ENCODE measurements at places on chromosomes 6 and 20.
A peak's percentile ranks its signal among the peaks of the same experiment; 100 is the strongest.

- H3K27ac ChIP-seq, result peak overlapping the region; percentile 99
- H3K4me1 ChIP-seq, result peaks cover 8% of the 10 kb centered on the region
- peak overlapping the region; percentile 23 for H3K4me3 ChIP-seq
Measured at GRCh38 chr6:43627008-43627825, 1.8 kb downstream of the GTPBP2 start.

DNA sequence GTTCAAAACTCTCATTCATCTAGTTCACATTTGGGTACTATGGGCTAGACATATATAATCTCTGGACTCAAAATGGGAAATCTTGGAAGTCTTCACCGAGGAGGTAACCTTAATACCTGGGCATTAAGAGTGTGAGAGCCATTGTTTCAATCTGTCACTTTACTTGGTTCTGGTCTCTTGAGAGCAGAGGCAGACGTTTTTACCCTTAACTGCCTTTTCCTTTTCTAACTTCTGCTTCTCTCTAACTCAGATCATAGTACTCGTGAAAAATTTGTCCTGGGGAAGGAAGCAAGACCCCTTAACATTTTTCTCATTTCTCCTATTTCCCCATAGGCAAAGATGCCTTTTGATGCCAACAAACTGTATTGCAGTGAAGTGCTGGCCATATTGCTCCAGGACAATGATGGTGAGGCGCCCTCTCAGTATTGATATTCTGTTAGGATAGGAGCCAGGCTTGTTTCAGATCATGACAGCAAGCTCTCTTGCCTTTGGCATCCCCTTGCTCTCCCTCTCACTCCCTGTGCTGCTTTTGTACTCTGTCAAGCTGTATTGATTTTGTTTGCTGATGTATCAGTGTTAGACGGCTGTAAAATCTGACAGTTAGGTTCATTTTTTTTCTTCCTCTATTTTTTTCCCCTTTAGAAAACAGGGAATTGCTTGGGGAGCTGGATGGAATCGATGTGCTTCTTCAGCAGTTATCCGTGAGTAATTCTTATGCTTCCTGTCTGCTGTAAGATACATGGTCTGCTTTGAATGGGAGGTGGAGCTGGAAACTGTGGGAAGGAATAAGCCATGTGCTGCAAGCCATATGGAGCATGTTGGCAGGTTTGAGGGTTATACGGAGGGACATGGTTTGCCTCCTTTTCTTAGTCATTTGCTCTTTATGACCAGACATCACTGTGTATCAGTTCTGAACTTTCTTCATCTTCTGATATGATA is 83.5 kb downstream of the CTNNBL1 start:
- no peak overlapping the region for H3K27ac ChIP-seq
- H3K4me1 ChIP-seq, result no peaks in the 10 kb centered on the region
- H3K27me3 ChIP-seq, result no peaks in the 10 kb centered on the region
- H3K36me3 ChIP-seq, result peaks cover 5% of the 10 kb centered on the region

- no peaks in the 10 kb centered on the region for H3K27me3 ChIP-seq
- DNase-seq, result no peak
- H3K27ac ChIP-seq, result no peak overlapping the region
- H3K4me1 ChIP-seq, result peaks cover 3% of the 10 kb centered on the region
- H3K4me3 ChIP-seq, result peak overlapping the region; percentile 76
Measured at GRCh38 chr6:109483735-109484057, 677 bp upstream of the ZBTB24 start.

- peaks cover 41% of the 10 kb centered on the region for H3K27me3 ChIP-seq
- H3K4me1 ChIP-seq, result no peaks in the 10 kb centered on the region
- H3K36me3 ChIP-seq, result no peaks in the 10 kb centered on the region
- H3K27ac ChIP-seq, result no peak overlapping the region
Measured at GRCh38 chr6:110366256-110366655, 8.1 kb upstream of the METTL24 start.

- peaks cover 8% of the 10 kb centered on the region for H3K36me3 ChIP-seq
- no peaks in the 10 kb centered on the region for H3K27me3 ChIP-seq
- DNase-seq, result no peak
- no peak overlapping the region for H3K27ac ChIP-seq
Measured at GRCh38 chr6:132491881-132492280, 21.0 kb downstream of the STX7 start.

- peak; percentile 49 for DNase-seq
- H3K27me3 ChIP-seq, result peaks cover under 1% of the 10 kb centered on the region
- peaks cover 10% of the 10 kb centered on the region for H3K4me1 ChIP-seq
- H3K4me3 ChIP-seq, result no peak overlapping the region
Measured at GRCh38 chr6:89034586-89035251, 45.8 kb upstream of the PNRC1 start.

DNA sequence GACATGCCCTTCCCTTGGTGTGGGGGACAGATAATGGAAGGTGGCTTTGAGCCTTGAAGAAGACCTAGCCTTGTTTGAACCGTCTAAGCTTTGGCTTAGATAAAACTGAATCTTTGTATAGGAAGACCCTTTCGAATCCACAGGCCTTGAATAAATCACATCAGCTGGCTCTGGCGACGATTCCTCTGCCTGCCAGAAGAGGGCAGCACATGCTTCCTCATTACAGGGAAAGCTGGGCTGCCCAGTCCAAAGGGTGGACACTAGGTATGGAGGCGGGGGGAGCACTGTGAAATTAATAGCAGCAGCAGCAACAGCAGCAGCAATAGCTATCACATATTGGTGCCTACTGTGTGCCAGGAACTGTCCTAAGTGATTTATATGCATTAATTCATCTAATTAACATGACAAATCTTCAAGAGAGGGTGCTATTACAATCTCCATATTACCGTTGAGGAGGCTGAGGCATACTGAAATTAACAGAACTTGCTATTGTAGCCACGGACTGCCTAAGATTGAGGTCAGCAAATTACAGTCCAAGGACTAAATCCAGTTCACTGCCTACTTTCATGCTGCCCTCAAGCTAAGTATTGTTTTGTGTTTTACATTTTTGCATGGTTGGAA is 85.1 kb downstream of the CLIC5 start:
- no peak overlapping the region for H3K4me3 ChIP-seq
- H3K36me3 ChIP-seq, result no peaks in the 10 kb centered on the region
- DNase-seq, result peak; percentile 41
- peaks cover 12% of the 10 kb centered on the region for H3K27me3 ChIP-seq
- no peak overlapping the region for H3K27ac ChIP-seq
- H3K4me1 ChIP-seq, result no peaks in the 10 kb centered on the region

DNA sequence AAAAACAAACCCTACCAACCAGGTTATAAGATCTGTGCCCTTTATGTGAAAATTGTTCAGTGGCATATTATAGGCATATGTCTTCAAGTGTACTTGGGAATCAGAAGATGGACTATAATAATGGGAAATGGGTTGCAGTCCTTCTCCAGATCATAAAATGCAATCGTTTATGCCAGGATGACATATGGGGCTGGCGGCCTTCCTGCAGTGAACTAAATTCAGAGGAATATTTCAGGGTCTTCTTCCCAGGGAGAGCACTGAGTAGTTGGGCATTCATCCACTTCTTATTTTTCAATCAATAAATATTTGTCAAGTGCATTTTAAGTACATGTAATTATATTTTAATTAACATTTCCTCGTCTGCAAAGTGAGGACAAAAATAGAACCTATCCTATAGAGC is 176.2 kb upstream of the CNR1 start:
- no peak overlapping the region for H3K27ac ChIP-seq
- H3K27me3 ChIP-seq, result no peaks in the 10 kb centered on the region
- H3K4me1 ChIP-seq, result no peaks in the 10 kb centered on the region
- H3K36me3 ChIP-seq, result no peaks in the 10 kb centered on the region
- DNase-seq, result no peak

GRCh38 chr20:47196091-47197081 is 160.1 kb downstream of the ZMYND8 start:
- H3K27me3 ChIP-seq, result no peaks in the 10 kb centered on the region
- H3K36me3 ChIP-seq, result no peaks in the 10 kb centered on the region
- no peak overlapping the region for H3K27ac ChIP-seq
- peak; percentile 60 for DNase-seq
- H3K4me3 ChIP-seq, result no peak overlapping the region
- peaks cover 3% of the 10 kb centered on the region for H3K4me1 ChIP-seq

Measured in IMR-90 (cell line).